ENCODE measurements at places on chromosomes 12 and 14. TPM values are rescaled to one million over a fixed set of nuclear protein-coding genes. Genes with fewer than 3 reads are reported as not detected.
A peak's percentile ranks its signal among the peaks of the same experiment; 100 is the strongest.

DNA sequence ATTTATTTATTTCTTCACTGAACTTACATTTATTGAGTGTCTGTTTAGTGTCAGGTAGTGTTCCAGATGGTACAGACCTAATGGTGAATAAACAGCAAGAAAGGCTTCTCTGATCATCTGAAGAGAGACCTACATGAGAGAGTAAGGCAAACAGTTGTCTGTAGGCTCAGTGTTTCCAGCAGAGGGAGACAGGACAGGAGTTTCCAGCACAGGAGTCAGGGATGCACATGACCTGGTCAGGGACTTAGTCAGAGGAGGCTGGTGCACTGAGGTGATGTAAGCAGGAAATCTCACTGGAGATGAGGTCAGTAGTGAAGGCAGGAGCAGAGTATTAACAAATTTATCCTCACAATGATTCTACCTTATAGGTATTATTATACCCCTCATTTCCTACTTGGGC is 233.2 kb downstream of the MDGA2 start:
- H3K4me3 ChIP-seq, result no peak overlapping the region
- H3K4me1 ChIP-seq, result no peaks in the 10 kb centered on the region
- DNase-seq, result peak; percentile 38

DNA sequence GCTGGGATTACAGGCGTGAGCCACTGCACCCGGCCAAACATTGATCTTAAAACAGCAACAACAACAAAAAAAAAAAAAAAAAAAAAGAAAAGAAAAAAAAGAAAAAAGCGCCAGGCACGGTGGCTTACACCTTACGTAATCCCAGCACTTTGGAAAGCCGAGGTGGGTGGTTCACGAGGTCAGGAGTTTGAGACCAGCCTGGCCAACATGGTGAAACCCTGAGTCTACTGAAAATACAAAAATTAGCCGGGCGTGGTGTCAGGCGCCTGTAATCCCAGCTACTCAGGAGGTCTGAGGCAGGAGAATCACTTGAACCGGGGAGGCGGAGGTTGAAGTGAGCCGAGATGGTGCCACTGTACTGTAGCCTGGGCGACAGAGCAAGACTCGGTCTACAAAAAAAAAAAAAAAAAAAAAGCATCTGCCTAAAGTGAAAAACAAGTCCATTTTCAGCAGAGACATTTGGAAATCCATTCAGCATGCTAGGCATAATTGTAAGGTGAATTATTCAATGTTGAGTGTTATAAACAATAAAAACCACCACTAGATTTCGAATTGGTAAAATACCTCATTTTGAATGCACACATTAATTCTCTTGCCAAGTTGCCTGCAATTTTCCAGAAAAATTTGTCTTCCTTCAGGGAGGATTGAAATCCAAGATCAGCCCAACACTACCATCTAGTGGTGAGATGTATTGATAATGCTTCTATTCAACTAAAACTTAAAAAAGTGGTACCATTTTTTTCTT is 8.0 kb upstream of the CERS5 start:
- no peak for DNase-seq
- no peak overlapping the region for H3K27ac ChIP-seq
- H3K36me3 ChIP-seq, result peaks cover 4% of the 10 kb centered on the region
- H3K27me3 ChIP-seq, result no peaks in the 10 kb centered on the region

DNA sequence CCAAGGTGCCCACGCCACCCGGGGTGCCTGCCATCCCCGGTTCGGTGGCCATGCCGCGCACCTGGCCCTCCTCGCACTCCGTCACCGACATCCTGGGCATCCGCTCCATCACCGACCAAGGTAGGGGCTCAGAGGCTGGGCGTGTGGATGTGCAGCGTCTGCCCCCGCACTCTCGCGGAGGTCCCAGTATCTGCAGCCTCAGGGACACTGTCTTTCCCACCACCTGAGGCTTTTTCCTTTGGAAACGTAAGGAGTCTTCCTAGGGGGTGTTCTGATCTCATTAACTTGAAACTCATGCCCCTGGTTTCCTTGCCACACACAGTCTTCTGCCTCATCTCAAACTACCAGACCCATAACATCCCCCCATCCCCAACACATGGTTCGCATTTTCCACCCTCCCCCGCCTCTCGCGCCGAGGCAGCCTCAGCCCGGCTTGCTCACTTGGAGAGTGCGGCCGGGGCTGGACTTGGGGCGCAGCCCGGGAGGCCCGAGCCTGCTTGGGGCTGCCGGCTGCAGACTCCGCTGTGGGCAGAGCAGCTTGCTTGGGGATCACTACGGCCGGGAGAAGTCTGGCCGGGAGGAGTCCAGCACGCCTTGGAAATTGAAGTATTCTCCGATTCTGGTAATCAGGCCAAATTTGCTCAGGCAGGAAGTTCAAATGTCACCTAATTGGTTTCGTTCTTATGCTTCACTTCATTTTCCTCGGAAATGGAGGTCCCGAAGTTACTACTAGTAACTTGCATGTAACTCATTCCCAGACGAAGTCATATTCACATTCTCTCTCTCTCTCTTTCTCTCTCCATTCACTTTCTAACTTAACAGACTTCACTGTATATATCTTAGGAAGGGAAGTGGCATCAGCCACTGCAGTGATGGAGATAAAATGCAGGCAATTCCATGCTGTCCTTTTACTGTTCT is 2.0 kb downstream of the PAX9 start:
- H3K27me3 ChIP-seq, result no peaks in the 10 kb centered on the region
- no peak overlapping the region for H3K4me3 ChIP-seq
- no peaks in the 10 kb centered on the region for H3K36me3 ChIP-seq

- DNase-seq, result no peak
- H3K27ac ChIP-seq, result no peak overlapping the region
- H3K4me3 ChIP-seq, result no peak overlapping the region
- H3K4me1 ChIP-seq, result no peaks in the 10 kb centered on the region
Measured at GRCh38 chr12:130709971-130710732, 5.9 kb downstream of the RIMBP2 start.

DNA sequence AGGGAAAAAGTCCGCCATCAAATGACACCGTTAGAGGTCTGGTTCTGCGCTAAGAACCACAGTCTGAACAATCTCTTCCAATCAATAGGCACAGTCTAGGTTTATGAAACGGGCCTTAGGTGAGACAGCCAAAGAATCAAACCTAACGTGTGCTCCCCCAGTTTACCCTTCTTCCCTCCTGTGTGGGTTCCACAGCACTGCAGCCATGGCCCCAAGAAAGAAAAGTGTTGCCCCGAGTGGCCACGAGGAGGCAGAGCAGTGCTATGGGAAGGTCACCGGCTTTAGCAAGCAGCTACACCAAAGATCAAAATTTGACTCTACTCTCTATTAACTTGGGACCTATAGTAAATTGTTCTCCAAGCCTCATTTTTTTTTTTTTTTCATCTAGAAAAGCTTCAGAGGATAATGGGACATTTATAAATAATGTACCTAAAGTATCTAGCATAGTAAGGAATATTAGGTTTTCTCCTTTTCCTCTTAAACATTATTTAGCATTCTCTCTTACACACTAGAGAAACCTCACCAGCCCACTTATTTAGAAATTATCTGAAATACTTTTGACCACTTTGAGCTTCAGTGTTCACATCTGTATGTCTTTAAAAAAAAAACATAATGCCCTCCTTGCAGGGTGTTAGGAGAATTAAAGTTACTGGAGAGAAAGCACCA is 70.2 kb upstream of the GPHB5 start:
- no peaks in the 10 kb centered on the region for H3K4me1 ChIP-seq
- H3K36me3 ChIP-seq, result peaks cover 1% of the 10 kb centered on the region
- no peaks in the 10 kb centered on the region for H3K27me3 ChIP-seq
- DNase-seq, result peak; percentile 57

DNA sequence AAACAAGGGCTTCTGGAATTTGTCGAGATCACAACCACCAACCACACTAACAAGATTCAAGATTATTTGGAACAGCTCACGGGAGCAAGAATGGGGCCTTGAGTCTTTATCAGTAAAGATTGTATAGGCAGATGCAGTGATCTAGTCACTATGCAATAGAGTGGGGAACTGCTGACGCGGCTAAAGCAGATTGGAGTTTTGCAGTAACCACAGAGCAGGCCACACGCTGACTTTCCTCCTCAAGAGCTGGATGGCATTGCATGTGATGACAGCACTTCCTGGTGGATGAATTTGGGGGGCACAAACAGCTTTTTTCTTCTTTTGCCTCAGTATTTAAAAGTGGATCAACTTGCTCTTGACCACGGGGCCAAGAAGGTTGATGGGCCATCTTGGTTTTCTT is 46.0 kb downstream of the KCNK13 start:
- H3K27me3 ChIP-seq, result no peaks in the 10 kb centered on the region
- no peak for DNase-seq
- H3K4me1 ChIP-seq, result no peaks in the 10 kb centered on the region
- H3K36me3 ChIP-seq, result no peaks in the 10 kb centered on the region
- no peak overlapping the region for H3K4me3 ChIP-seq

Gene DENND5B
- 36.0 TPM for total RNA-seq

DNA sequence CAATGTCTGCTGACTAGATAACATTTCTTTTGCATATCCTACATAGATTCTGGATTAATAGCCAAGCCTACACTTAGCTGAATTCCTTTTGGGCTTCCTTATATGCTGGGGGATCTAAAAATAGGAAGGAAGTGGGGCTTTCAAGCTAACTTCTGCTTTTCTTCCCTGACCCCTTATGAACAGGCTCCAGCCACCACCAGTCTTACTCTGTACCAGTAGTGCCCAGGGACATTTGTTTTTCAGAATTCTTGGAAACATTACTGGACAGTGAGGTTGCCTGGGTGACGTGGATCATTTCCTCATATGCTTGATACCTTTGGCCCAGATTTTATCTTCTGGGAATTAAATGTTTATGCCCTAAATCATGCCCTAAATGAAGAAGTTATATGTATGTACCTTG is 55.9 kb upstream of the SRRM4 start:
- no peaks in the 10 kb centered on the region for H3K36me3 ChIP-seq
- no peak for DNase-seq
- no peaks in the 10 kb centered on the region for H3K27me3 ChIP-seq

All from Caco-2 (cell line).